ENCODE measurements at places on chromosomes 2 and 18. TPM values are rescaled to one million over a fixed set of nuclear protein-coding genes. Genes with fewer than 3 reads are reported as not detected.

RGPD5 gene
- 36.5 TPM for total RNA-seq

GPR155 gene
- total RNA-seq, result 1.0 TPM

TEKT4 gene
- not detected for total RNA-seq

RAB27B gene
- 0.80 TPM for total RNA-seq

IL18RAP gene
- total RNA-seq, result not detected

NFE2L2 gene
- 21.4 TPM for total RNA-seq

CKAP2L gene
- 25.6 TPM for total RNA-seq

OTOF gene
- total RNA-seq, result 0.07 TPM

UNC50 gene
- 26.7 TPM for total RNA-seq

RTP5 gene
- total RNA-seq, result not detected

ABCG5 gene
- total RNA-seq, result not detected

DSC3 gene
- 2.1 TPM for total RNA-seq

NEB gene
- total RNA-seq, result 2.1 TPM

NT5C1B gene
- total RNA-seq, result not detected

CTAGE1 gene
- not detected for total RNA-seq

DPYSL5 gene
- 9.2 TPM for total RNA-seq

TAF1B gene
- 28.8 TPM for total RNA-seq

INPP1 gene
- total RNA-seq, result 3.4 TPM

MREG gene
- total RNA-seq, result 23.0 TPM

CFAP221 gene
- 0.14 TPM for total RNA-seq

WDR54 gene
- total RNA-seq, result 89.3 TPM

ADCY3 gene
- total RNA-seq, result 41.7 TPM

TTN gene
- 4.7 TPM for total RNA-seq

CHRND gene
- 0.07 TPM for total RNA-seq

ERFE gene
- total RNA-seq, result 6.3 TPM

RFX8 gene
- total RNA-seq, result 0.21 TPM

BBS5 gene
- total RNA-seq, result 1.6 TPM

ATP9B gene
- 18.6 TPM for total RNA-seq

OLA1 gene
- total RNA-seq, result 104 TPM

LPIN2 gene
- total RNA-seq, result 12.2 TPM

ARHGAP15 gene
- total RNA-seq, result 0.28 TPM

XPO1 gene
- total RNA-seq, result 272 TPM

SAG gene
- total RNA-seq, result not detected

ABCG8 gene
- total RNA-seq, result 0.25 TPM

LRRFIP1 gene
- 70.6 TPM for total RNA-seq

CAPN13 gene
- total RNA-seq, result 2.4 TPM

PLB1 gene
- 0.27 TPM for total RNA-seq

NOSTRIN gene
- total RNA-seq, result not detected

M1AP gene
- 5.9 TPM for total RNA-seq

CYS1 gene
- total RNA-seq, result 1.2 TPM
